ENCODE measurements at places on chromosomes 12 and 14. TPM values are rescaled to one million over a fixed set of nuclear protein-coding genes. Genes with fewer than 3 reads are reported as not detected.

OR6C75 gene
- not detected for total RNA-seq

SLC39A2 gene
- 0.17 TPM for total RNA-seq

ZDHHC22 gene
- not detected for total RNA-seq

DNAI7 gene
- 0.17 TPM for total RNA-seq

DNA sequence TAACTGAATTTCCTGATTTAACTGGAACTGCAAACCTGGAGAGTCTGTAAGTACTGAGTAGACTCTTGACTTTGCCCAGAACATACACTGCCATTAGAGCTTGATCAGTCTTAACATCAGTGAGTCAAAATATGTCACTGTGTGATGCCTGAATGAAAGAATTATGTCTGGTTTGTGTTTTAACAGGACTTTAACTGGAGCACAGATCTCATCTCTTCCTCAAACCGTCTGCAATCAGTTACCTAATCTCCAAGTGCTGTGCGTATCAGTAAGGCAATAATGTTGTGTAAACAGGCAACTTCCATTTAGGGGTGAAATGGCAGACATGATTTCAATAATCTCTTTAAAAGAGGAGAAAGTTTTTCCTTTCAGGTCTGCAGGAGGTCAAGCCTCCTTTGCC is 97.0 kb downstream of the ZFC3H1 start:
- H3K36me3 ChIP-seq = no peaks in the 10 kb centered on the region
- no peak overlapping the region for H3K27ac ChIP-seq
- no peaks in the 10 kb centered on the region for H3K4me1 ChIP-seq

DNA sequence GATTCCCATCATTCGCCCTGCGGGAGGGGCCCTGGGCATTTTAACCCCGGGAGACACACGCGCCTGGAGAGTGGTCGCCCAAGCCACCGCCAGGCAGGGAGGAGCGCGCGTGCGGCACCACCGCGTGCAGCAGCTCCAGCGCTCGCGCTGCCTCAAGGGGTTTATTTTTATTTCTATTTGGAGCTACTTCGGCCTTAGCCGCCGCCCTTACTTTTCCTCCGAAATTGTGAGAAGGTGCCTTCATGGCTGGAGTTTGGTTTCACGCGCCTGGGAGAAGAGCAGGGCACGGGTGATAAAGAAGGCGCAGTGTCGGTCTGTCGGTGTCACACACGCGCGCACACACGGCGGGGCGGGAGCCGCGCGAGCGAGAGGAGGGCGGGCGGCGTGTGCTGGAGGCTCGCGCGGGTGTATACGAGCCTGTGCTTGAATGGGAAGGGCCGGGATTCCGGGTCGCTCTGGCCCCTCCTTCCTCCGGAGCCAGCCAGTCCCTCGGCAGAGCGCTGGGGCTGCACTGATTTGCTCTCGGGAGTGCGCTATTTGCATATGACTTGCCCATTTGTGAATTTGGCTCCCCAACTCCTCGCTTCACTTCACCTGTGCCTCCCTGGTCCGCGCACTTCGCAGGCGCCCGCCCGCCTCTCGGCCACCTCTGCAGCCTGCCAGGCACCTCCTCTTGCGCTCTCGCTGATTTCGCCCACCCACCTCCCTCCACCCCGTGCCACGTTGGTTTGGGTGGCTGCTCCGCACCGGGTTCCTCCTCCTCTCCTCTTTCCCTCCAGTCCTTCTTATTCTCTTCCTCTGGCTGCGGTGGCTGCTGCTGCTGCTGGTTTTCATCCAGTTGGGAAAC is 932.3 kb downstream of the DIO2 start:
- peak overlapping the region; percentile 59 for H3K4me3 ChIP-seq
- DNase-seq = peak; percentile 96
- H3K36me3 ChIP-seq = no peaks in the 10 kb centered on the region

- no peak overlapping the region for H3K4me3 ChIP-seq
- peaks cover 2% of the 10 kb centered on the region for H3K4me1 ChIP-seq
- no peaks in the 10 kb centered on the region for H3K36me3 ChIP-seq
- peak; percentile 65 for DNase-seq
- H3K27me3 ChIP-seq = no peaks in the 10 kb centered on the region
- H3K27ac ChIP-seq = no peak overlapping the region
Measured at GRCh38 chr12:50677858-50678257, 86.0 kb upstream of the ATF1 start.

GRCh38 chr14:94405486-94405885 is 17.1 kb upstream of the SERPINA1 start:
- H3K36me3 ChIP-seq = no peaks in the 10 kb centered on the region
- no peak overlapping the region for H3K27ac ChIP-seq
- no peak overlapping the region for H3K4me3 ChIP-seq
- H3K4me1 ChIP-seq = no peaks in the 10 kb centered on the region

GRCh38 chr12:121778567-121779421 is 14.7 kb downstream of the RHOF start:
- H3K4me3 ChIP-seq = no peak overlapping the region
- DNase-seq = no peak
- H3K4me1 ChIP-seq = peaks cover 20% of the 10 kb centered on the region
- H3K27me3 ChIP-seq = no peaks in the 10 kb centered on the region

DNA sequence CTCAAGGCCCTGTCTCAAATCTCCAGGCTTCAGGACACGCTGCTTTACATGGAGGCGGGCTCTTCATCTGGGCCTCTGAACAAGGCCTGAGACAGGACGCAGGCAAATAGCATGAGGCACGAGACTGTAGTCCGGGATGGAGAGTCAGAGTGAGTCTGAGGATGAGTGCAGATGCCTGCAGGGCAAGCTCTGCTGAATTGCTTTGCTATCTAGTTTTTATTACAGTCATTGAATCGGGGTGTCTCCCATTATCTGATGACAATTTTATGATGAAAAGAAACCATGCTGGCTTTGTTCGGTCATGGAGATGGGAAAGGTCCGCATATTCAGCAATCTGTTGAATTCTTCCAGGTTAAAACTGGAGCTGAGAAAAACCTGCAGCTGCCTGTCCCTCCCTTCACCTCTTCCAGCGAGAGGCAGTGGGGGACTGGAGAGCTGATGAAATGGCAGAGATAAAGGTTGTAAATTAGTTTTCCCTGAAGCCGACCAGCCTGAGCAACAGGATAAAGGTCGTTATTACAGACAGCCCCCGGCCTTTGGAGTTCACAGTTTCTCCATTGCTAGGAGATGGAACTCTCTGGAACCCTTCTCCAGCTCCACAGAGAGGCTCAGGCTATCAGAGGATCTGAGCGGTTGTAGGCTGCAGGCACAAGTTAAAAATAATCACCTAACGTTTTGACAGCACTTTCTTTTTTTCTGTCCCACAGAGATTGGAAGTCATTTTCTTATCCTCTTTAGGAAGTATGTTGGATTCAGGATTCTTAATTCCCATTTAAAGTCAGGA is 1.3 kb upstream of the ADGRD1 start:
- H3K27me3 ChIP-seq = no peaks in the 10 kb centered on the region
- H3K36me3 ChIP-seq = no peaks in the 10 kb centered on the region
- no peak for DNase-seq
- no peak overlapping the region for H3K27ac ChIP-seq

DNA sequence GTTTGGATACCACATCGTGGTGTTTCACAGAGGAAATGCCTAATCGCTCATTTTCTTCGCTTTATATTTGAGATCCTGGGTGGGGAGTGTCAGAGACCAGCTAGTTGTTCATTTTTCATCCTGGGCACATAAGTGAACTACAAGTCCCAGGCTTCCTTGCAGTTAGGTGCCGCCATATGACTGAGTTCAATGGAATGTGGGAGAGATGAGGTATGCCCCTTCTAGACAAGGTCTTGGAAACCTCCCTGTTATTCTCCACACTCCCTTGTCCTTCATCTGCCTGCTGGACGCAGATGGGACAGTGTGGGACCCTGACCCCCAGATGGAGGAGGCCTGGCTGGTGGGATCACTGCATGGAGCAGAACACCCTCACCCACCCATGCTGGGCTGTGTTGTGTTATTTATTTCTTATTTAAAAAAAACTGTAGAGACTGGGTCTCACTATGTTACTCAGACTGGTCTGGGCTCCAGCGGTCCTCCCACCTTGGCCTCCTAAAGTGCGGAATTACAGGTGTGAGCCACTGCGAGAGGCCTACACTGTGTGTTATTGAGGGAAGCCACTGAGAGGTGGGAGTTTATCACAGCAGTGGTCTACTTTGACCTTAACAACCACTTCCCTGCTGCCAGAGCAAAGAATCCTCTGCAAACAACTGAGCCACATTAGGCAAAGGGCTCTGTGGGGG is 42.9 kb upstream of the VRK1 start:
- H3K27ac ChIP-seq = no peak overlapping the region
- H3K36me3 ChIP-seq = no peaks in the 10 kb centered on the region
- H3K4me1 ChIP-seq = no peaks in the 10 kb centered on the region
- H3K4me3 ChIP-seq = no peak overlapping the region
- no peak for DNase-seq
- H3K27me3 ChIP-seq = no peaks in the 10 kb centered on the region

GRCh38 chr12:2403221-2403976 is 350.6 kb downstream of the CACNA1C start:
- H3K27me3 ChIP-seq = no peaks in the 10 kb centered on the region
- no peak overlapping the region for H3K27ac ChIP-seq
- DNase-seq = no peak
- no peak overlapping the region for H3K4me3 ChIP-seq
- no peaks in the 10 kb centered on the region for H3K36me3 ChIP-seq

DNA sequence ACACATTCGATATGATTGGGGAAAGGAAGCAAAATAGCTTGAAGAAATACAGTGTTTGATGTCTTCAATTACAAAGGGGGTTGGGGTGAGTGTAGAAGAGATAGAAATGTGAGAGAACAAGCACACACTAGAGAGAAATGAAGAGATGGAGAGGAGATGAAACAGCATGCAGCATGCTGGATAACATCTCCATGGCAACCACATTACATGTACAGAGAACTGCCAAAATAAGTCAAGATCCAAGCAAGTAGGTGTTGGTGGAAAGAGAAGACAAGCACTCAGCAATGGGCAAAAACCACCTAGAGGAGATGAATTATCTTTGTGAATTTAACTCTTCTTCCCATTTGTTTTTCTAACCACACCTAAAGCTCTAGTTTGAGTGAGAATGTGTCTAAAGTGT is 289.8 kb downstream of the GRIN2B start:
- no peaks in the 10 kb centered on the region for H3K4me1 ChIP-seq
- no peaks in the 10 kb centered on the region for H3K36me3 ChIP-seq
- H3K27me3 ChIP-seq = no peaks in the 10 kb centered on the region
- no peak for DNase-seq
- no peak overlapping the region for H3K4me3 ChIP-seq
- H3K27ac ChIP-seq = no peak overlapping the region

DNA sequence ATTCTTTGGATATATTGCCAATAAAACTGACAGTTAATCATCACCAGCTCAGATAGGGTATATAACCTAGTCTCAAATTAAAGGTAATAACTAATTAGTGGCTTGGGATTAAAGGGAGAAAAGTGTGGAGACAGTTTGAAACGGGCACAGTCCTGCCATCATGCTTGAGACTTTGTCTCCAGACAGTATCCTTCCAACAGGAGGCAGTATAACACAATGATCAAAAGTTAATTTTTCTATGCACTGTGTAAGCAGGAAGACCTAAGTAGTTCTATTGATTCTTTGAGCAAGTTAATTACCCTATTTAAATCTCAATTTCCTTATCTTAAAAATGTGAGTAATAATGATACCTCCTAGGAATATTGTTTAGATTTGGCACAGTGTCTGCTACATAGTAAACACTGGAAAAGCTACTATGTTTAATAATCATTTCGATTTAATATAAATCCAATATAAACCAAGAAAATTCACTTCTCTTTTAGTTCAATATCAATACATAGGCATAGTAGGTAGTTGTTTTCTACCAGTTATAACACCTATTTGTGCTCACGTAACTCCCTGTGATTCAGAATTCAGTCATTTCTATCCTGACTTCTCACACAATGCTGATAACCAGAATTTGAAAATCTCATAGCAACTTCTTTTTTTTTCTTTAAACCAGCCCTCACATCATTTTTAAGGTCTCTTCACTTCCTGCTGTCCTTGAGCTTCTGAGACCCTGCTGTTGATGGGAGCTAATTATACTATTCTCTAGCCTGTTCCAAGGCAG is 53.7 kb downstream of the GALNT4 start:
- no peaks in the 10 kb centered on the region for H3K36me3 ChIP-seq
- H3K27me3 ChIP-seq = no peaks in the 10 kb centered on the region
- DNase-seq = peak; percentile 77
- H3K4me1 ChIP-seq = peaks cover 2% of the 10 kb centered on the region
- no peak overlapping the region for H3K27ac ChIP-seq

- no peaks in the 10 kb centered on the region for H3K4me1 ChIP-seq
- no peak overlapping the region for H3K27ac ChIP-seq
- no peak for DNase-seq
- H3K36me3 ChIP-seq = no peaks in the 10 kb centered on the region
Measured at GRCh38 chr12:24695657-24696329, 253.1 kb downstream of the BCAT1 start.

- no peak overlapping the region for H3K27ac ChIP-seq
- H3K36me3 ChIP-seq = no peaks in the 10 kb centered on the region
- no peak overlapping the region for H3K4me3 ChIP-seq
- H3K4me1 ChIP-seq = peaks cover 4% of the 10 kb centered on the region
Measured at GRCh38 chr12:109863847-109864712, 16.3 kb downstream of the GLTP start.
